Stimulated activated CD8-positive, alpha-beta memory T cell treated with anti-CD3 and anti-CD28 coated beads, Interleukin-7, amount 100 ng/mL, for 24 hours (primary cell): ENCODE measurements at places on chromosomes 3 and 15.

- DNase-seq, result no peak
Measured at GRCh38 chr3:108406661-108407206, 103.7 kb downstream of the MYH15 start.

DNA sequence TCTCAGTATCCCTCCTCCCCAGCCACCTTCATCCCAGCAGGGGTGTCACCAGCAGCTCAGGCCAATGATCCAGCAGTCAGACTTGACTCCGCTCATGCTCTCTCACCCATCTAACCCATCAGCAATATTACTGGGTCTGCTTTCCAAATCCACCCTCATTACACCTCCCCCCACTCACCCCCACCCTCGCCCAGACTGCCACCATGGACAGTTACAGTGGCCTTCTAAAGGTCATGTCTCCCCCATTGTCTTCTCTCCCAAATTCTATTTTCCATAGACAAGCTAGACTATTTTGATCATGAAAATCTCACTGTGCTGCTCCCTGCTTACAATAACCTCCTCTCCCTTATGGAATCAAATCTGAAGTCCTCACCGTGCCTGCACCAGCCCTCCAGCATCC lies 156.0 kb downstream of the TJP1 start:
- no peak for DNase-seq

DNA sequence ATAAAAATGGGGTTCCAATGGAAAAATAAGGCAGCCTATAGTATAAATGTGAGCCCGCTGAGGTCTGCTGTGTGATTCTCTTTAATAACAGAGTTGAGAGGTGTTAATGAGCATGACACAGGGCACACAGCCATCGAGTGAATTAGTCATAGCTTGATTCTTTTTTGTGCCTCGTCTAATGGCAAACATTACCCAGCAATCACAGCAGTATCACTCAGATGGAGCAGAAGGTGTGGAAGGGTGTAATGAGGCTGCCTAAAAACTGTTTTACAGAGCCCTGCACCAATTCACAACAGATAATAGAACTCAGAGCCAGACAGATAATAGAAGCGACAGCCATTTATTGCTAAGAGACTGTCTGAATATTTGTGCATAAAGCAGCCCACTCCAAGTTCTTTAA lies 178.6 kb upstream of the TPRG1 start:
- DNase-seq, result no peak

DNA sequence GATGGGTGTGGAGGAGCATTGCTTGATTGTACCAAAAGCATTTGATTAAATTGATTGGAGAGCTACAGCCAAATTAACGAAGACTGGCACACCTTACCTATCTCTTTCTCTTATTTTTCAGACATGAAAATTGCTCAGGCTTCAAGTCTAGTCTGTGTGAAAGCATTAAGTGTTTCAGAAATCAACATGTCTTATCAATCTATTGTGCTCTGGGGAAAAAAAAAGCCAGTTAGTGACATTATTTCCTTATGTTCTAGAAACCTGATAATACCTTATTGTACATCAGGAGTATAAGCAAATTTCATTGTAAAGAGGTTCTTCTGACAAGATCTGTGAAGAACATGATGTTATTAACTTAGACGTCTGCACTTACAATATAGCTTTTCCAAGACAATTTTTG lies 465.2 kb downstream of the IL5RA start:
- no peak for DNase-seq

DNA sequence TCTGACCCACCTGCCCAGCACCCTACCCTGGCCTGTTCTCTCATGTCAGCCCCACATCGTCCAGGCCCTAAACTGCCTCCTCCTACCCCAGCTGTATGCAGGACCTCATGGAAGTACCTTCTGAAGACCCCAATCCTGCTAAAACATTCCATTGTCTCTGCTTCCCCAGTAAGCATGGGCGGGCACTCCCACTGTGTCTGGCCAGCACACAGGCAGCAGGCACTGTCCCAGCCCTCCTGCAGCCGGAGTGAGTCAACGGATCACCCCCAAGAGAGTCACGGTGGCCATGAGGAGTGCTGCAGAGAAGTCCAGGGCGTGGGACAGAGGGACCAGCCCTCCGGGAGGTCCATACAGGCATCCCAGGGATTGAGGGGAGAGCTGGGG lies 36.4 kb upstream of the SLCO2A1 start:
- no peak for DNase-seq

- DNase-seq, result no peak
Measured at GRCh38 chr3:171778493-171778892, 31.8 kb downstream of the PLD1 start.

- no peak for DNase-seq
Measured at GRCh38 chr15:70504299-70504951, 258.9 kb downstream of the UACA start.

DNA sequence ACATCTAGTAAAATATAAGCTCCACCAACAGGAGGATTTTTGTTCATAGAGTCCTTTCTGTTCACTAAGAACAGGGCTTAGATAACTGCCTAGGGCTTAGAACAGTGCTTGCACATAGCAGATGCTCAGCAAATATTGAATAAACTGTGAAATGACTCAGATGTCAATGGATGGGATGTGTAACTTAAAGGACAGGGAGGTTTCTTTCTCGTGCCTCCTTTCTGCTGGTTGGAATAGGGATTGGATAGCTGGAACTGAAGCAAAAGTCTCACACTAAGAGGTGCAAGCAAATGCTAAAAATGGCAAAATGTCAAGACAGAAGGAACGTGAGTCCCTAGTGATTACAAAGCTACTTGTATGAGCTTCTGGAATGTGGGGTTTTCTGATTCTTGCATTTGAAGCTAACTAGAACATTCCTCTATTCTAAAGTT lies 392.8 kb upstream of the WNT5A start:
- DNase-seq, result no peak

- DNase-seq, result no peak
Measured at GRCh38 chr3:177830411-177830849, 633.1 kb upstream of the TBL1XR1 start.

DNA sequence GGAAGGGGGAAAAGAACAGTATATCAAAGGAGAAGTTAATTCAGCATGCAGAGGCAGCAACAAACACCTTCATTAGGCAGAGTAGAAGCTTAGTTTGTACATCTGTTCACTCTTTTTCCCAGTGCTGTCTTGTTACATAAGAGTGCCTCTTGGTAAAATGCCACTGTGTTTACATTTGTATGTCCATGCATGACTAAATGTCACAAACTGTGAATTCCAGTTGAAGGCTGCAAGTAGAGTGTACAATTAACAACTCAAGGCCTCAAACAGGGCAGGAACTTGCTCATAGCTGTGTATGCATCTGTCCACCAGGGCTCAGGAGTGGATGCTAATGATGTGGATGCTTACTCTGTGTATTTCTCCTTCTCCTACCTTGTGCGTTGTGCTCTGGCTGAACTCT lies 214.2 kb upstream of the TPM1 start:
- DNase-seq, result no peak

GRCh38 chr3:7112523-7113056 lies 251.7 kb downstream of the GRM7 start:
- no peak for DNase-seq

- no peak for DNase-seq
Measured at GRCh38 chr3:111979434-111980038, 710 bp downstream of the ABHD10 start.

DNA sequence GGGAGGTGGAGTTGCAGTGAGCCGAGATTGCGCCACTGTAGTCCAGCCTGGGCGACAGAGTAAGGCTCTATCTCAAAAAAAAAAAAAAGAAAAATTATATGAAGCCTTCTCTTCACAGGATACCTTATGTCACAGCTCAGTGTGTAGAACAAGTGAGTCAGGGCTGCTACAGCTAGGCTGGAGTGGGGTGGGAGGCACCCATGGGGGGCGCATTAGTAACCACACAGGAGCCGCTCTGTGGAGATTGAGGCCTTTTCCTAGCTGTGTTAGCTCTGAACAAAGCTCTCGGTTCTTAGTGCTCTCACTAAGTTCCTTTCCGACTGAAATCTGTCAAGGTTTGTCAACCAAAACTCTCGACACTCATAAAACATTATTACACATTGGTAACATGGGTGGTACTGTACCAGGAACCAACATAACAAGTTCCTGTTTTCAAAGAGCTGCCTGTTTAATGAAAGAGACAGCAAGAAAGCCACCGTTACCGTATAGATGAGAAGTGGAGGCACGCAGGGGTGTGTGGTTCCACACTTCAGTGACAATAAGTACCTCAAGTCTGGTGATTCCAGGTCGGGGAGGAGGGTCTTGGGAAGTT lies 4.5 kb downstream of the LRRC31 start:
- DNase-seq, result peak; percentile 4

DNA sequence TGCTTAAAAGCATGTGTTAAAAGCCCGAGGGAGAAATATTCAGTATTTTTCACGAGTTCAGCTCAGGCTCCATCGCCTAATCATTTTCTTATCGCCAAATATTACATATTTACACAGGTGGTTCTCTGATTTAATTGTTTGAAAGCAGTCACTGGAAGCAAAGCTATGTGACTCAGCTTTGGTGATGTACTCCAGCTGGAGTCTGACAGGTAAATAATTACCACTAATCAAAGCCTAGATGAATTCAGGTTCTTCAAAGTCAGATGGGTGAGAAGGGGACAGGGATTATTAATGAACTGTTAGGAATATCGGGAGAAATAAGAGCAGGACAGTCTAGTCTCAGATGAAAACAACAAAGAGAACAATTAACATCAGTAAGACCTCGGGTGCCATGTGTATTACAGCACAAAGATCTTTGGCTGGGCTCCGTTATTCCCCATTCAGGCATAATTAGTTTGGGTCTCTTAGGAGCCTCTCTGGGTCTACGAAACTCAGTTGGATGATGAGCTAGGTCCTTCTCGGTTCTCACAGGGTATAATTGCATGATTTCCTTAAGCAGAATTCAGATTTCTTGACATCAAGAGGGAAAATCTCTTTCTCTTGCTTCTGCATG lies 331.7 kb upstream of the ADAMTS9 start:
- no peak for DNase-seq

DNA sequence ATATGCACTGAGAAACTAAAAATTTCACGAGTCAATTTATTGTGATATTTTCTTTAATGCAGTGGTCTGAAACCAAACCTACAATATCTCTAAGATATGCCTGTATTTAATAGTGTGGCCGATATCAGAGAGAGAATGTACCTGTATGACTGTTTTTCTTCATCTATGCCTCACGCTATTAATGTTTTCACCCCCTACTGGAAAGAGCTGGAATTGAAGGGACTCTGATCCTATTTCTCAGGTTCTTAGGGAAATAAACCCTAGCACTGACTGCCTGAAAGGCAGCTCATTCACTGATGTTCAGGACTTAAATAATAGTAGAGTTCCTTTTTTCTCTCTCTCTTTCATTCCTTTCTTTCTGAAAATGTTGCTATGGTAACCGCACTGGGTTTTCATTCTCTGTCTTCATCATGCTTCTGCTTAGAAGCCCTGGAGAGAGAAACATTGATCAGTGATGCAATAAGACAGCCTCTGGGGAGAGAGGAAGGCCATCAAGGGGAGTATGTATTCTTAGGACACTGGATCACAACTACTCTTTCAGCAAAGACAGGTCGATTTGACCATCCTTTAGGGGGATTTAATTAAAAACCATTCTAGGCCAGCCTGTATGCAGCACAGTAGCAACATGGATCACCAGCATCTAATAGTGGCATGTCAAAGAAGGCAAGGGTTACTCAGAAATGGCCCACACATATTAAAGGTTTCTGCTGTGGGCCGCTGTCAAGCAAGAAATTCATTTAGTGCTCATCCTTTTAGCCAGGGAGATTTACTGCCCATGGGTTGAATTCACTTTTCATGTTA lies 1135.7 kb downstream of the IGSF11 start:
- DNase-seq, result no peak

DNA sequence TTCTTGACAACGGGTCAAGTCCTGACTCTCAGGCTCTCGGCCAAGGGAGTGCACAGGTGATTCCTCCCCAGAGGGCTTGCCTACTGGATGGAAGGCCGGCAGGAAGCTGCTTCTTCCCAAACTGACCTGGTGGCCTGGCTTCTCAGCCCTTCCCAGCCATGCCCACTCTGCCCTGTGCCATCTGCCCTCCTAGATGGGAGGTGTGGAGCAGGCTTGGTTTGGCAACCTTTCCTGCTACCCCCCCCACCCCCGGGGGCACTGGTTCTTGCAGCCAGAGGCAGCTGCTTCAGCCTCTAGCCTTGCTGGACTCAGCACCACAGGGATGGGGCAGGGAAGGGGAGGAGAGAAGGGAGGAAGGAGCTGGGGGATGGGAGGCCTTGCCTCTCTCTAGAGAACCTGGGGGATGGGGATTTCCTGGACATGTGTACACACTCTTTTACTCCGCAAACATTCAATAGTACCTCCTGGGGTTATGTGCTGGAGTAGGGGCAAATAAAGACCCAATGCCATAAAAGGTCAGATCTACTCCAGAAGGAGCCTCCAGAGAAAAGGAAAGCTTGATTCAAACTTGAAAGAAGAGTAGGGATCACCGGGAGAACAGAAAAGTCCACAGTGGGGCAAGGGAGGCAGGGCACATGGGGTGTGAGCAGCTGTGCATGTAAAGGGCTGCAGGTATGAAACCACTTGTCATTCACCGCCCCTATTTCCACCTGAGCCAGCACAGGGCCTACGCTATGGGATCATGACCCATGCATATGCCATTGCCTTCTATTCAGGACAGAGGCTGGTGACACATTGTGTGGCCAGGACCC lies 4.2 kb upstream of the DAPK2 start:
- DNase-seq, result no peak

GRCh38 chr3:127134887-127135240 lies 58.1 kb upstream of the PRR23E start:
- DNase-seq, result no peak

DNA sequence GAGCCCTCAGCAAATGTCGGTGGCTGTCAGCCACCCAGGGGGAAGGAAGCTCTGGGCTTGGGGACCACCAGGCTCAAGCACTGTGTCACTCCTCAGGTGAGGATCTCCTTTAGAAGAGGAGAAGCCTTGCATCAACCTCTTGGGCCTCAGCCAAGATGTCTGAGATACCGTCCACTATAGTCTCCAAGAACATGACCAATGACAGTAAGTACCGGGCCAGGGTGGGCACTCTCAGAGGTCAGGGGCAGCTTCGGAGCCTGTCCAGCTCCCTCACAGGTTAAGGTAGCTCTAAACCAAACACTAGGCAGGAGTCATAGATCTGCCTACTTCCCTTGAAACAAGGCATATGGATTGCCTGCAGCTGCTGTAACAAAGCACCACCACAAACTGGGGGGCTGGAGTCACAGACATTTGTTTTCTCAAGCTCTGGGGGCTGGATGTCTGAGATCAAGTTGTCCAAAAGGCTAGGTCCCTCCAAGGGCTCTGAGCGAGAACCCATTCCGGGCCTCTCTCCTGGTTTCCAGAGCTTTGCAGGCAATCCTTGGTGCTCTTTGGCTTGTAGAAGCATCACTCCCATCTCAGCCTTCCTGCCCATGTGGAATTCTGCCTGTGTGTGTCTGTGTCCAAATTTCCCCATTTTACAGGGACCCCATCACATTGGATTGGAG lies 1.3 kb downstream of the CFAP100 start:
- no peak for DNase-seq

GRCh38 chr3:138467931-138468330 lies 33.5 kb downstream of the ESYT3 start:
- DNase-seq, result no peak
